Fibroblast of the conjunctiva (primary cell): ENCODE measurements at places on chromosomes 1 and 21.

GRCh38 chr1:244340396-244340795 lies 111.3 kb downstream of the ADSS2 start:
- no peak for DNase-seq

DNA sequence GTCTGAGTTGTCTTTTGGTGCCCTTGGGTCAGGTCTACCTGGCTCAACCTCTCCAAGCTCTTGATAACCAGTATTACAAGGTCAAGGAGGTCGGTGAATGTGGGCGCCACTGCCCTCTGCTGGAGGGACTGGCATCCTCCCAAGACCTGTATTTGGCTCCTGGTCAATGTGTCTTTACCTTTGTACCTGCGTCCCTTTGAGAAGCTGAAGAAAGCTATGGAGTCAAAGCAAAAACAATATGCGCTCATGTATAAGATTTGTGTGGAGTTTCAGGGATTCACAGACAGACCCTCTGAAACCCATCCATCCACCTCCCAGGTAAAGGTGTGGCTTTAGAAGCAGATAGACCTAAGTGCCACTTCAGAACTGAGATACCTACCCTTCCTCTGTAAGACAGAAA lies 61.8 kb upstream of the NBL1 start:
- no peak for DNase-seq

GRCh38 chr21:17191346-17191993 lies 321.4 kb upstream of the CXADR start:
- DNase-seq = no peak

DNA sequence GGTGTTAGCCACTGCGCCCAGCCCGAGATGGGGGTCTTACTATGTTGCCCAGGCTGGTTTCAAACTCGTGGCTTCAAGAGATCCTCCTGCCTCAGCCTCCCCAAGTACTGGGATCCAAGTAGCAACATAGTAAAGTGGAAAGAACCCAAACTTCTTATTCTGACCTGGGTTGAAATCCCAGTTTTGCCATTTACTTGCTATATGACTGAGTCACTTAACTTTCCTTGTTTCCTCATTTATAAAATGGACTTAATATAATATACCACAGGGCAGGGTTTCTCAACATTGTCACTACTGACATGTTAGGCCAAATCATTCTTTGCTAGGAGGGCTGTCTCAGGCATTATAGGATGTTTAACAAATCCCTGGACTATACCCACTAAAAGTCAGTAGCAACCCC lies 6.7 kb downstream of the PFDN2 start:
- DNase-seq = no peak

DNA sequence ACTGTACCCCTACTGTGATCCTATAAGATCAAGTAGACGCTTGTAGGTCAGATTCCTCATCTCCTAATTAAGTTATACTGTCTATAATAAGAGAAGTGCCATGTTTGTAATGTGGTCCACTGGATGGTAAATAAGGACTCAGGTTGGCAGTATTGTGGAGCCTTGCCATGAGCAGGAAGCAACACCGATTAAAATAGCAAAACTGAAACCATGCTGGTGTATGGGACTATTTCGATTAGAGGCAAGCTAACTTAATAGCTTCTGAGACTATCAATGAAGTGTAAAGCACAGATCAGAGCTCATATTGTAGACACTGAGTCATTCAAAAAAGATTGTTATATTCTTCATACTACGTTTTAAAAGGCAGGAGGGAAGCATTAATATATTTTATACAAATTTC lies 348.8 kb downstream of the HHAT start:
- no peak for DNase-seq

- no peak for DNase-seq
These were observed 126.1 kb downstream of the CACHD1 start for GRCh38 chr1:64595871-64596515.

DNA sequence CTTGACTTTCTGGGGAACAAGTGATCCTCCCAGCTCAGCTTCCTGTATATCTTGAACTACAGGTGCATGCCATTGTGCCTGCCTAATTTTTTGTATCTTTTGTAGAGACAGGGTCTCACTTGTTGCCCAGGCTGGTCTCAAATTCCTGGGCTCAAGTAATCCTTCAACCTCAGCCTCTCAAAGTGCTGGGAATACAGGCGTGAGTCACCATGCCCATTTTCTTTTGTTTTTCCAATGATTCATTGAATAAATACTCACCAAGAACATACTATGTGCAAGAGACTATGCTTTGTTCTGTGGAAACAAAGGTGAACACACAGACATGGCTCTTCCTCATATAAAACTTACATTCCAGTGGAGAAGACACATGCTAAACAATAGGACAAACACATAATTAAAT lies 407.8 kb upstream of the DAB1 start:
- no peak for DNase-seq

- DNase-seq = no peak
These were observed 45.9 kb downstream of the TRPM2 start for GRCh38 chr21:44399151-44399954.

DNA sequence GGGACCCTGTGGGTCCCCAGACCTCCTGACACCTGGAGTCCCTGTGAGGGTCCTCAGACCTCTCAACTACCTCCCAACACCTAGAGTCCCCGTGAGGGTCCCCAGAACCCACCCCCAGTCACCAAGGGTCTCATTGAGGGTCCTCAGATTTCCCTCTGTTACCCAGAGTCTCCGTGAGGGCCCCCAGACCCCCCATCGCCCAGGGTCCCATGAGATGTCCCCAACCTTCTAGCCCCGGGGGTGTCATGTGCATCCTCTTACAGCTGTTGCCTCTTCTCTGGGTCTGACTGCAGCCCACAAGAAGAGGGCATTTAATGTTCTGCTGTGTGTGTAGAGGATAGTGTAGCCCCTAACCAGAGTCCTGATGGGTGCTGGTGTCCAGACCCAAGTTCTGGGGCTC lies 2.0 kb upstream of the GJC2 start:
- no peak for DNase-seq

GRCh38 chr1:89667691-89668090 lies 34.8 kb downstream of the LRRC8C start:
- DNase-seq = no peak

GRCh38 chr1:165011991-165012531 lies 344.5 kb downstream of the LMX1A start:
- no peak for DNase-seq

GRCh38 chr21:46210378-46211136 lies 18.0 kb downstream of the LSS start:
- no peak for DNase-seq

- no peak for DNase-seq
These were observed 378.9 kb downstream of the PLPP3 start for GRCh38 chr1:56200442-56200841.

DNA sequence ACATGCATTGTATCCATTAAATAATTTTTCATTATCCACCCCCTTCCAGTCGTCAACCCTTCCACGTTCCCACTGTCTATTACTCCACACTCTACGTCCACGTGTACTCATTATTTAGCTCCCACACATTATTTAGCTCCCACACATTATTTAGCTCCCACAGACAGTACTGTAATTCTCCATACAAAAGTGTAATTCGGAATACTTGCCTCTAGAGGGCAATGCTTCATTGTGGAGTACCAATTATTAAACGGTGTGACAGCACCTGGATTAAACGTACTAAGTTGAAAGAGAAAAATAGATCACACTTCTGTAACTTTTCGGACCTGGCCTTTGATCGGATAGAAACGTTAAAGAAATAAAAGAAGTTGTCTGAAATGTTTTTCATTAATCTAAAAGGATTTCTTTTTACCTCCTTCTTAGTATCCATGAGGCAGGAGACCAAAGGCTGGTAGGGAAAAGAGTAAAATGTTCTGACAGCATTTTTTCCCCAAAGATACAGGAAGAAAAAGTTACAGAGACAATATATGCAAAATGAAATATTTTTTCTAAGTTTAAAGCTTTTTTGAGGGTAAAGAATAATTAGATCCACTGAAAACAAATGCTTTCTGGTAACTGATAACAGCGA lies 99.2 kb downstream of the LHX8 start:
- no peak for DNase-seq

GRCh38 chr1:162626094-162626493 lies 6.2 kb upstream of the DDR2 start:
- no peak for DNase-seq

- no peak for DNase-seq
These were observed 40.3 kb upstream of the CCDC27 start for GRCh38 chr1:3711780-3712451.
